ENCODE measurements at places on chromosomes 5 and 9.

DNA sequence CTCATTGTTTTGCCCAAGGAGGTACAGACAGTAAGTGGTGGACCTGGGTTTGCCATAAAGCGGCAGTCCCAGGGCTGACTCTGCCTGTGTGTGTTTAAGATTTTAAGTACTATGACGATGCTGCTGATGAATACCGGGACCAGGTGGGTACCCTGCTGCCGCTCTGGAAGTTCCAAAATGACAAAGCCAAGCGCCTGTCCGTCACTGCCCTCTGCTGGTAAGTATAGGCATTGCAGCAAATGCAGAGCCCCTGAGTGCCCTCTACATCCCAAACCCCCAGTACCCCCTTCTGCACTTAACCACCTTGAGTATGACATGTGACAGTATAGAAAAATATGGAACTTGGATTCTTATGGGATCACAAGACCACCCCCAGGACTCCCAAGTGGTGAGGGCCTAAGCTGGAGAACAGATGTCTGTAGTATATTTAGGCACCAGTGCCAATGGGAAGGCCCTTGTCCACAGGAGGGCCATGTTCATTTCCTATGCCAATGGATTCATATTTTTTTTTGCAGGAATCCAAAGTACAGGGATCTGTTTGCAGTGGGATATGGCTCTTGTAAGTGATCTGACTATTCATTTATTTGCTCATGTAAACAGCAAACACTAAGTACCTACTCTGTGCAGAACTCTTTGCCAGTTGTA, 22.0 kb downstream of the ENHO start:
- peak; percentile 42 for DNase-seq

- DNase-seq, result no peak
Measured at GRCh38 chr9:121278477-121279261, 10.7 kb downstream of the GSN start.

DNA sequence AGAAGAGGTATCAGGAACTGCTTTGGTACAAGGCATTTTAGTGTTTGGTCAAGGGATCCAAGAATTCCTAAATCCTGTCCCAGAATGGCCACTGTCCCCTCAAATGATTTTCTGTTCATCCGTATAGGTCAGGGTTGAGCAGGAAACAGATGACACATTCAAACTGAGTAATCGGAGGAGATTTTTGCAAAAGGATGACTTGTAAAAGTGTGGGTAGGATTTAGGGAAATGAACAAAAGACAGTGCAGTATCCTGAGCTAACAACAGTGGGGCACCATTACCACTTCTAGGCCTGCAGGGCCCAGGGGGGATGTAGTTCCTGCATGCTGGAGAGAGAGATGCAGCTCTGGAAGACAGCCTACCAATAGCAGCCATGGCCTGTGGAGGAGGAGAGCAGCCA, 290.1 kb downstream of the ZSWIM6 start:
- no peak for DNase-seq

DNA sequence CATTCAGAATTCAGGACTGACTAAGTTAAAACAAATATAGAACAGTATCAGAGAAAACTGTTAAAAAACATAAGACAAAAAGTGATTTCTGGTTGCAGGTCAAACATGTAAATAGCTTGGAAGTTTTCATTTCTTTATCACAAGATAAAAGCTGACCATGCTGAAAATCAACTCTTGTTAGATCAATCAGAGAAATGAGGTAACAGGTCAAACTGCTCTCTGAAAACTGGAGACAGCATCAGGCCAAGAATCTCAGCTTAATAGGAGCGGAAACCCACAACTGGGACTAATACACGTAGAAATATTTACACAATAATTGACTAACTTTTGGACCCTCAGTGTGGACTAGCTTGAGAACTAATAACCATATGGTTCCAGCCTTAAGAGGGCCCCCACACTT, 1012.8 kb upstream of the EDIL3 start:
- no peak for DNase-seq

DNA sequence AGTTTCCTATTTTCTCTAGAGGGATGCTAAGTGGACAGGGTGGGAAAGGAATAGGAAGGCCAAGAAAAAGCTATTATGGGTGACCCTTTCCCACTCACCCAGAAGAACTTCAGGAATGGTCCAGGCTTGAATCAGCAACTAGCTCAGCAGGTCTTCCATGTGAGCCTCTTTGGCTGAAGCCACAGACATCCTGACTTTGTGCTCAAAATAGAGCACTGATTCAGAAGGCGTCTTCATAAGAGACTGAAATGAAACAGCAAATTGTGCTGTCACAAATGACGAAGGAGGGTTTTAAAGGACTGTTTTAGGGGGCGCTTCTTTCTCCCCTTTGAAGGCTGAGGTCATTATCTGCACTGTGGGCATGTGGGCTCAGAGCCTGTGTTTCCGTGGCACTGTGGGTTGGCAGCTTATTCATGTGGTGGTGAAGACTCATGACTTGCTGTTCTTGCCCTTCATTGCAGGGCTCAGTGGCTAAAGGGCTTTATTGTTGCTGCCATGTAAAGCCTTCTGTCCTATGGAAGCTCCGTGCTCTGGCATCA, 65.8 kb upstream of the NFIL3 start:
- DNase-seq, result no peak

- no peak for DNase-seq
Measured at GRCh38 chr9:130138171-130138653, 34.0 kb upstream of the NCS1 start.

DNA sequence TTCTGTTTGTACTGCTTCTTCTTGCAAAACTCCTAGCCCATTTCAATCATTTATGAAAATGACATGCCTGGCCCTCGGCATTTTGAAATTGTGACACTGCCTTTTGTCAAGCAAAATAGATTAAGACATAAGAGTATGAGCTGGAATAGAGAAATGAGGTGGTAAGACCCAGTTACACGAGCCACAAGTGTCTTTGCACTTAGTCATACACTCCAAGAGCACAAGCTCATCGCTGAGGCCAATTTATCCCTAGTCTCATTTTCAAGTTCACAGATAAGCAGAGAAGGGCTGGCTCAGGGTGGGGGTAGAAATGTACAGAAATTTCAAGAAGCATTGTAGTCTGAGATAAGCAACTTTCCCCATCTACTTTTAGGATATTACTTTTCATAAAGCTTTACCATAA, 40.6 kb upstream of the MAP1B start:
- DNase-seq, result no peak

- DNase-seq, result no peak
Measured at GRCh38 chr9:71628247-71628646, 140.1 kb downstream of the CEMIP2 start.

DNA sequence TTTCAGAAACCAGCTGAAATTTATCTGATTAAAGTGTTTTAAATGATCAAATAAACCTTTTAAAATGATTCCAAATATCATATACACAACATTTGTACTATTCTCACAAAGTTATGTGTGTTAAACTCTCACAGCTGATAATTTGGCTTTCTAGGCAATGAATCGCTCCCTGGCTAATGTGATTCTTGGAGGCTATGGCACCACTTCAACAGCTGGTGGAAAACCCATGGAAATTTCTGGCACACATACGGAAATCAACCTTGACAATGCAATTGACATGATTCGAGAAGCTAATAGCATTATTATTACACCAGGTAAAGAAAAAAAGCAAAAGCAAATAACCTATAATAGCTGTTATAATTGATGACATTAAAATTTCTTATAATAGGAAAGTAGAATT, 72.4 kb downstream of the NNT start:
- no peak for DNase-seq

DNA sequence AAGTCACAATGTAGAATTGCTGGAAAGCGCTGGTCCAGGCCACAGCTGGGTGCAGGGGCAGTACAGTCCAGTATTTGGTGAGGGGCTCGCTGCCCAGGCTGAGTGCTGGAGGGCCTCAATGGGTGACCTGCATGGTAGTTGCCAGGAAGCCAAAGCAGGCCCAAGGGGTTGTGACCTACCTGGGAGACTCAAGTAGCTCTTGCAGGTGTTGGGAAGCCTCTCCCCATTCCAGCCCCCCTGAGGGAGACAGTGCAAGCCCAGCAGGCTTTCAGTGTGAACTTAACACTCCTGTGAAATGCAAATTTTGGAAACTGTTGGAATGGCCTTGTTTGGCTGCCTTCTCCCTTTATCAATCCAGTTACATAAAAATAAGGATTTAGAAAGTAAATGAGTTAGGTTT, 13.9 kb downstream of the KDM4C start:
- DNase-seq, result no peak
